Mucosa of descending colon (tissue), 3 donors: ENCODE measurements at places on chromosomes 12 and 14. TPM values are rescaled to one million over a fixed set of nuclear protein-coding genes. Genes with fewer than 3 reads are reported as not detected.

DNA sequence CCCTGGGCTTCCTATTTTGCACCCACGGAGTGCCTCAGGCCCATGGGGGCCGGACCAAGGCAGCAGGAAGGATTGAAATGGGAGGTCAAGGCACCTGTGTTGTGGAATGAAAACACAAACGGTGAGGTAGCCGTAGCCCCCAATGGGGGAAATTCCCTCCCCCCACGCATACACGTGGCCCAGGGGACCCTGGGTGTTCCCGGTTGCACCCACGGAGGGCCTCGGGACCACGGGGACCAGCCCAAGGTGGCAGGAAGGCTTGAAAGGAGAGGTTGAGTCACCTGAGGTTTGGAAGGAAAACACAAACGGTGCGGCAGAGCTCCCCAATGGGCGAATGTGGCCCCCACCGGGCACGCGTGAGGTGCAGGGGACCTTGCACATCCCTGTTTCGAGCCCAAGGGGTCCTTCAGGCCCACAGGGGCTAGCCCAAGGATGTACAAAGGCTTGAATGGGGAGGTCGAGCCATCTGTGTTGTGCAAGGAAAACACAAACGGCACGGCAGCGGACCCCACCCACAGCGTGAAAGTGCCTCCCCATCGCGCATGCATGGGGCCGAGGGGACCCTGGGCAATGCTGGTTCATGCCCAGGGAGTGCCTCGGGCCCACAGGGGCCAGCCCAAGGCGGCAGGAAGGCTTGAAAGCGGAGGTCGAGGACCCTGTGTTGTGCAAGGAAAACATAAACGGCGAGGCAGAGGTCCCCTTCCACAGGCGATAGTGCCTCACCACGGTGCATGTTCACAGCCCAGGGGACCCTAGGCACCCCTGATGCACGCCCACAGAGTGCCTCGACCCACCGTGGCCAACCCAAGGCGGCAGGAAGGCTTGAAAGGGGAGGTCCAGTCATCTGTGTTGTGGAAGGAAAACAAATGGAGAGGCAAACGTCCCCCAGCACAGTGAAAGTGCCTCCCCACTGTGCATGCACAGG lies 376.7 kb downstream of the ALG10 start:
- no peak for DNase-seq

The PROX2 gene
- 0.09 TPM for total RNA-seq

- DNase-seq: no peak
Measured at GRCh38 chr12:77924703-77925102, 94.0 kb downstream of the NAV3 start.

The BIN2 gene
- total RNA-seq: 7.3 TPM

DNA sequence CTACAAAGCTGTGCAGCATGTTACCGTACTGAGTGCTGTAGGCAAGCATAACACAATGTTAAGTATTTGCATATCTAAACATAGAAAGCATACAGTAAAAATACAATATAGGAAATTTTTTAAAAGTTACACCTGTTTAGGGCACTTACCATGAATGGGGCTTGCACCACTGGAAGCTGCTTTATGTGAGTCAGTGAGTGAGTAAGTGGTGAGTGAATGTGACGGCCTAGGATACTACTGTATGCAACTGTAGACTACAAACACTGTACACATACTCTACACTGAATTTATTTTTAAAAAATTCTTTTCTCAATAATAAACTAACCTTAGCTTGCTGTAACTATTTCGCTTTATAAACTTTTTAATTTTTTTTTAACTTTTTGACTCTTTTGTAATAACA lies 82.1 kb upstream of the FSCB start:
- no peak for DNase-seq

The GPR132 gene
- 4.0 TPM for total RNA-seq

The GPR137C gene
- total RNA-seq: 0.51 TPM

DNA sequence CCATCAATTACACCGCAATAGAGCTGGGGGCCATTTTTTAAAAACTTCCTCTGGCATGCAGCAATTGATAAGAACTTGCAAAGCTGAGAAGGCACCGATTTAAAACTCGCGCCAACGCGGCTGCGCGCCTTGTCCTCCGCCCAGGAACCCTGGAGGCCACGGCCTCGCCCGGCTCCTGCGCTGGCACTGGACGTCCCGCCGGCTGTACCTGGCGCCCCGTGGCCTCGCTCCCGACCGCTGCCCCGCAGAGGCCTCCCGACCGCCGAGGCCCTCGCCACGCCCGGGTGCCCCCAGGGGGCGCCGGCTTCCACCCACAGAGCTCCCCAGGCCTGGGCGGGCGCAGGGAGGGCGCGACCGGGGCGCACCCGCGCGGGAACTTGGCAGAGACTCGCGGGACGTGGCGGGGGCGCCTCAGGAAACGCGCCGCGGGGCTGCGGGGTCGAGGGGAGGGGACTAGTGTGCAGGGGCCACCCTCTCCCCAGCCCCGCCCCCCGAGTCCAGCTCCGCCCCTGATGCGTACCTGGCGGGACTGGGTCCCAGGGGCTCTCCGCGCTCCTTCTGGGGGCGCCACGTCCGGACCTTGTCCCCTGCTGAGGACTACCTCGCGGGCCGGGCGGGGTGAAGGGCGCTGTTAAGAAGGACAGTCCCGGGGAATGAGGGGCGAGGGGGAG lies 65.7 kb downstream of the TNFAIP2 start:
- no peak for DNase-seq

- DNase-seq: no peak
Measured at GRCh38 chr12:125440399-125440798, 375.2 kb downstream of the AACS start.

The MYF6 gene
- total RNA-seq: not detected

DNA sequence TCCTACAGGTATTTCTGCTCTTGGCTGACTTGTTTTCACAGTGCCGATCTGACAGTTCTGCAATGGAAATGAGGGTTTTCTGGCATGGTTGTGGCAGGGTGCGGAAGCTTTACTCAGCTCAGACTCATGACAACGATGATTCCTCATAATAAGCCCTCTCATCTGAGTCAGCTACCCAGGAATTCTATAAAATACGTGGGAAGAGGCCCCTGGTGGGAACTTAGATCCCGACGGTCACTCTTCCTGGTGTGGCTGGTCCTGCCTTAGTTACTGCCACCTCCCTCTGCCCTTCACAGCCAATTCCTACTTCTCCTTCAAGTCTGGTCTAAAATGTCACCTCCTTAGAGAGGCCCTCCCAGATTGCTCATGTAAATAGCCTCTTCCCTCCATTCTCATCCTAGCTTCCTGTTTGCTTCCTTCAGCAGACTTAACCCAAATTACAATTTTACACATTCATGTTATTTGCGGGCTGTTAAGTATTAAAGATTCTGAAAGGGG lies 104.2 kb upstream of the MAP1LC3B2 start:
- no peak for DNase-seq

DNA sequence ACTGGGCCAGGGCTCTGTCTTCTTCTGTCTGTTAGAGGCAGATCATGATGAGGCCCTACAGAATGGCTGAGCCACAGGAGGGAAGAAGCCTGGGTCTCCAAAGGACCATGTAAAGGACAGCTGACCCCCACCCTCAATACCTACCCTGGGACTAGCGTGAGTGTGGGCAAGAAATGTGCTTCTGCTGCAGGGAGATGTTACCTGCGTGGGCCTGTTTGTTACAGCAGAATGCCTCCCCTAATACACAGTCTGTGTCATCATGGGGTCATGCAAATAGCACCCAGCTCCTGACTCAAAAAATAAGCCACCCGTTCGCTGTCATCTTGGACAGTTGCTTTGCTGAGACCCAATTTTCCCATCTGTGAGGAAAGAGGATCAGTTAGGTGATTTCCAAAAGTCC lies 90.6 kb downstream of the CALM1 start:
- DNase-seq: no peak

- DNase-seq: peak; percentile 74
Measured at GRCh38 chr12:46373301-46374296, 1.0 kb upstream of the SLC38A2 start.

GRCh38 chr14:20583908-20584307 lies 3.9 kb downstream of the RNASE11 start:
- no peak for DNase-seq

- DNase-seq: no peak
Measured at GRCh38 chr14:31567655-31568054, 6.5 kb downstream of the NUBPL start.
